ENCODE measurements at places on chromosomes 2 and 18.

GRCh38 chr2:146444085-146444484 is 1400.7 kb upstream of the ACVR2A start:
- DNase-seq: no peak

GRCh38 chr2:65686928-65687521 is 254.6 kb upstream of the SPRED2 start:
- DNase-seq: no peak

GRCh38 chr2:195049372-195050031 is 607.5 kb upstream of the SLC39A10 start:
- peak; percentile 19 for DNase-seq

DNA sequence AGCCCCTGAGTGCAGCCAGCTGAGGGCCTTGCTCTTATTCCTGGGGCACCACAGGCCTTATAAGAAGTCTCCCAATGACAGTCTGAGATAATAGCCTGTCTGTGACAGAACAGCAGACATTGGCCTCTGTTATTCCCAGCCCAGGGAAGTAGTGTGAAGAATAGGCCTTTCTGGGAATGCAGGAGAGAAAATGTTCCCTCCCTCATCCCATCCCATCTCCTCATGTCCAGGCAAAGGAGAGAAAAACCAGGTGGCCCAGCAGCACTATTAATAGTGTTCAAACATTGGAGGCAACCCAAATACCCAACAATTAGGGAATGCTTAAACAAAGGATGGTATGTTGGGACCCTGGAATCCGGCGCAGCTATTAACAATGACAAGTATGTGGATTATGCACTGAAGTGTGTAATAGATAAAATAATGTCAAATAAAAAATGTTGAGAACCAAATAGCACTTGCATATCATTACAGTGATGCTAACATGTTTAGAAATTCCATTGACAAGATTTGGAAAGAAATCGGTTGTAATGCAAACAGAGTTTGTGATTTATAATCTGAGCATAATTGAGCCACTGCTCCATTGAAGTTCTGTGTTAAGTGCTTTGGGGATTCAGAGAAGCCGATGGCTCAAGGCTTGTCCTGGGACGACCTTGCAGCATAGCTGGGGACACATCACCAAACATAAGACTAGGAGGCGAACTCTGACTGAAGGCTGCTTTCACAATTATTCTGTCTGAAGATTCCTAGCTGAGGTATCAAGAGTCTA is 69.3 kb downstream of the LBH start:
- DNase-seq: no peak

- no peak for DNase-seq
These were observed 228.4 kb downstream of the CMPK2 start for GRCh38 chr2:6637330-6637729.

DNA sequence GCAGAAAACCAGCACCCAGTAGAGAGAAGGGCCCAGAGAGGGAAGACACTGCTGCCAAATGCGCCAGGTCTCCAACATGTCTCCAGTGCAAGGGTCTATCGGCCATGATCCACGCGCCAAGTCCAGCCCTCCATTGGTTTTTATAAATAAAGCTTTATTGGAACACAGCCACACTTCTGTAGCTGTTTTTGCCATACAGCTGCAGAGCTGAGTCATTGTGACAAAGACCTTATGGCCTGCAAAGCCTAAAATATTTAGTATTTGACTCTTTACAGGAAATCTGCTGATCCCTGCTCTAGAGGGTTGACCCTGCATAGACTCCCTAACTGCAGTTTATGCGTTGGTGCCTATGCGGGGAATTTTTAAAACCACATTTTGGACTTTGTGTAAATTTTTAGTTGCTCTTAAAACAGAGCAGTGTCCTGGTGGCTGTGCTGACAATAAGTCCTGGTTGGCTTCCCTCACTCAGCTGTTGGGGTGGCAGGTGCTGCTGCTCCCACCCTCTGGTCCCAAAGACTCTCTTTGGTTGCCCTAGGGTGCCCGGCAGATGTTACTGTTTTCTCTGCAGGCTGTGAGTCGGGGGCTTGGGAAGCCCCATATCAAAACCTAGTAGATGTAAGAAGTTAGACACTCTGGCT is 154.9 kb downstream of the CTIF start:
- no peak for DNase-seq

Data from activated CD4-positive, alpha-beta T cell treated with anti-CD3 and anti-CD28 coated beads, Interleukin-2, Interleukin-4, amounts not matched to agents 100 ng/mL and 50 ng/mL, durations not matched to agents 16 hours and 8 hours (primary cell).